Stimulated activated CD8-positive, alpha-beta memory T cell treated with anti-CD3 and anti-CD28 coated beads, Interleukin-15, amount 100 ng/mL, for 1 hour (primary cell): ENCODE measurements at places on chromosomes 13 and 19.

DNA sequence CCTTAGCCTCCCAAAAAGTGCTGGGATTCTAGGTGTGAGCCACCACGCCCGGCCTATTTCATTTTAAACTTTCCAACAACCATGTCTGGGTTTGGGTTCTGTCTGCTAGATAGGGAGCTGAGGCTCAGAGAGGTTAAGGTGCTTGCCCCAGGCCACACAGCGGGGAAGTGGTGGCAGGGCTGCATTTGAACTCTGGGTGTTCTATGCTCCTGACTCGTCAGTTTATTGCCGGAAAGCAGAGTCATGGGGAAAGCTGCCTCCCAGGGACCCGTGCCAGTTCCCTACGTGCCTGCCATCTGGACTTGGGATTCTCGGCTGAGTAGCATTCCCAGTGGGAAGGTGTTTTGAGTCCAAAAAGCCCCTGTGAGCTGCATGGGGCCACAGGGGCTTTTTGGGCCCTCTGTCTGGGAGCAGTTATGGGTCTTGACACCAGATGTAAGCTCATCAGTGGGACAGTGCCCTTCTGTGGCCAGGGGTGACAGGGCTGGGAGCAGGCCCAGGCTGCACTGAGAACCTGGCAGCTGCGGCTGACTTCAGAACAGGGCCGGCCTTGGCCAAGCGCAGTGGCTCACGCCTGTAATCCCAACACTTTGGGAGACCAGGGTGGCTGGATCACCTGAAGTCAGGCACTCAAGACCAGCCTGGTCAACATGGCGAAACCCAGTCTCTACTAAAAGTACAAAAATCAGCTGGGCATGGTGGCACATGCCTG is 10.9 kb downstream of the RFX1 start:
- DNase-seq: no peak

DNA sequence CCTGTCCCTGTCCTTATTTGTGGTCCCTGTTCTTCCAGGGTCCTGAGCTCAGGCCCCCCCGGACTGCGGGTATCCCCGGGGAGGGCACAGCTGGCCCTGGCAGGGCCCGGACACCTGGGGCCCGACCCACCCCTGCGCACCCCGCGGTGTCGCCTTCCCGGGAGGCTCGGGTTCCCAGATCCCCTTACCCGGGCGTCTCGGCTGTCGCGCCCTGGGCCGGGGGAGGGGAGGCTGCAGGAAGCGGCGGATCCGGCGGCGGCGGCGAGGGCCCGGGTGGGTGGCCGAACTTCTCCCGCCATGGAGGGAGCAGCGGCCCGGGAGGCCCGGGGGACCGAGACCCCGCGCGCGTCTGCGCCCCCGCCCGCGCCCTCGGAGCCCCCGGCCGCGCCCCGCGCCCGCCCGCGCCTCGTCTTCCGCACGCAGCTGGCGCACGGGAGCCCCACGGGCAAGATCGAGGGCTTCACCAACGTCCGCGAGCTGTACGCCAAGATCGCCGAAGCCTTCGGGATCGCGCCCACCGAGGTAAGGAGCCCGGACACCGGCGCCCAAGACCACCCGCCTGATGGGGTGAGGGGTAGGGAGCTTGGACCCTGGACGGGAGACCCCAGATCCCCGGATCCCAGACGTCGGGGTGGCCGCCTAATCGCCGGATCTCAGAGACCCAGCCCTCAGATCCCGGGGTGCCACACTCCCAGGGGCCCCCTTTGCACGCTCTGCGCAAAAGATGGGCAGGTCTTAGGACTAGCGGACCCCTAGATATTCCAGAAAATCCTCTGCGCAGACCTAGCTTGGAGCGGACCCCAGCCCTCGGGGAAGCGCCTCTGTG is at the start of gene GIPC3:
TSS of gene GIPC3 (plus strand) at position 178 of the 826 bp plus-strand sequence. CDS start at position 298, 120 bp downstream.
- DNase-seq: no peak

DNA sequence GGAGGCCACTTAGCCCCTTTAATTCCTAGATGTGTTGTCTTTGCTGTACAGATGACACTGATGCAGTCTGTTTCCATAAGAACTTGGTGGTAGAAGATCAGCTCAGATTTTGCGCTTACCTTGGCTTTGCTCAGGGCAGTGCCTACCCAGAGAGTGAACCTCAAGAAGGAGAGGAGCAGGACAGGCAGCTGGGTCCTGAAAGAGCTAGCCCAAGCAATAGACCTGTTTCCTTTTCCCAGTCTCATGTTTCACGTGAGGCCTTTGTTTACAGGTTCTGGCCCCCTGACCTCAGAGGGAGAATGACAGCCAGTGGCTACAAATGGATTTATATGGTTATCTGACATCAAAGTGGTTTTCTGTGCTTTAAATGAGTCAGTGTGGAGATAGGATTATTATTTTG is 40.1 kb downstream of the METTL21C start:
- no peak for DNase-seq

GRCh38 chr13:113083402-113084061 is 22.1 kb upstream of the F7 start:
- DNase-seq: no peak

DNA sequence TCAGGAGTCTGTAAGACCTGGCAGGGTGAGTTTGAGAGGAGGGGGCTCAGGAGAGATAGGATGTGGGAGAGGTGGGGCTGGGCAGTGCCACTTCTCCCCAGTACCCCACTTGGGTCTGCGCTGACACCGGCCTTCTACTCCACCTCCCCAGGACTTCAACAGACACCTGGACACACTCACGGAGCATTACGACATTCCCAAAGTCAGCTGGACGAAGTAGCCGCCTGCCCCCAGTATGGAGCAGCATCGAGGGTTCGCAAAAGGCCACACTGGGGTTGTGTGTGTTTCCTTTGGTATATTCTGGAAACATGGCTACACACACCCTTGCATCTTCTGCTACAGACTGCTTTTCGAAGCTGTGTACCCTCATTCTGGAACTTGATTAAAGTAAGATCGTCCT is 5.5 kb downstream of the FAM32A start:
- DNase-seq: no peak

GRCh38 chr13:19567820-19568534 is 6.6 kb upstream of the TPTE2 start:
- no peak for DNase-seq

GRCh38 chr19:55552206-55552605 is 6.9 kb upstream of the SBK3 start:
- no peak for DNase-seq

DNA sequence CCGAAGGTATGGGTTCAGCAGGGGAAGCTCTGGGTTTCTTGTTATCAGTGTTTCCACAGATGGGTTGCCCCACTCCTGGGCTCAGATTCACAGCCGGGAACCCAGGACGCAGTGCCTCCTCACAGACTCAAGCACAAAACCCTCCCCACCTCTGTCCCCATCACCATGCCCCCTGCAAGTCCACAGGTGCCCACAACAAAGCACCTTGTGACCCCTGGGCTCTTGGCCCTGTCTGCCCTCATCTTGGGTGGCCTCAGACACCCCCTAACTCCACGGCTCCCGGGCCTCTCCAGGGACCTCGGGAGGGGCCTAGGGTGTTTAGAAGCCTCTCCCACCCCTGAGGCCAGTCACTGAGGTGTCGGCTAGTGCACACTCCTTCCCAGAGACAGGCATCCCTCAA is 231.7 kb downstream of the TUBA3C start:
- no peak for DNase-seq

- DNase-seq: no peak
These were observed 5.1 kb downstream of the CD37 start for GRCh38 chr19:49340069-49340864.

GRCh38 chr19:8149261-8150094 is at the start of gene FBN3:
Gene FBN3 (minus strand): TSS chr19:8149592. CDS start chr19:8147480, 2,112 bp downstream.
- no peak for DNase-seq

DNA sequence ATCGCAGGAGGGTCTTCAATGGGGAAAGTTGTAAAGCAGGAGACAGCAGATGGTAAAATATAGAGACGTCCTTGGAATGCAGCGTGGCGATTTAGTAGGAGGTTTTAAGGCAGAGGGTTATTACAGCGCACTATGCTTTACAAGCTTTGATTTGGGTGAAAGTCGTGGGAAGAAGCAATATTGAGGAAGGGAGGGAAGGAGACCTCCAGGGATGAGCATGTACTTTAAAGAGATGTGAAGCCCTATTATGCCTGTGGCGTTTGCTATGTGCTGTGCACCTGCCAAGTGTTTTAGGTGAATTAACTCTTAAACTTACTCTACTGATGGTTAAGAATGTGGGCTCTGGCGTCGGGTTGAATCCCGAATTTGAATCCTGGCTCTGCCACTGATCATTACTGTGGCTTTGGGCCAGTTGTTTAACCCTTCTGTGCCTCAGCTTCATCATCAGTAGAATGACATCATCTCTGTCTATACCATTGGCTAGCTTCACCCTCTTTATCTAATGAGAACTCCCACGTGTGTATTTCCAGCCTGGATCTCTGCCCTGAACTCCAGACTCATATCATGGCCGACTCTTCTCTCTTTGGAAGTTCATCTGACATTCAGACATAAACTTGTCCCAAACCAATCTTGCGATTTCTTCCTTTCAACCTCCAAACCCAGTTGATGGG is 583 bp downstream of the CCDC61 start:
- no peak for DNase-seq

DNA sequence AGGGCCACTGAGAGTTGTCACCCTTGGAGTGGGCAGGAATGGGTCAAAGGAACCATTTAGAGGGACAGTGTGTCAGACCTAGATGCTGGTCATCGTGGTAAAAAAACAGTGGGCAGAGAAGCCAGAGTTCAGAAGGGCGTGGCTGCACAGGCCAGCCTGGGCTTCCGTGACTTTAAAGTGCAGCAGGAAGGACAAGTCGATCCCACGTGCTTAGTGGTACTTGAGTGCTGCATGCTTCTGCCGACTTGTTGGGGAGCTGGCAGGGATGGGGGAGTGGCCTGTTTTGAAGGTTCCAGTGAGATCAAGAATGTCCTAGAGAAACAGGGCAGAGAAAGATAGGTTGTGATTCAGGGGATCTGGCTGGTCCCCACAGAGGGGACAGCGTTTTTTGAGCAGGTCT is 17.0 kb downstream of the LYL1 start:
- no peak for DNase-seq

DNA sequence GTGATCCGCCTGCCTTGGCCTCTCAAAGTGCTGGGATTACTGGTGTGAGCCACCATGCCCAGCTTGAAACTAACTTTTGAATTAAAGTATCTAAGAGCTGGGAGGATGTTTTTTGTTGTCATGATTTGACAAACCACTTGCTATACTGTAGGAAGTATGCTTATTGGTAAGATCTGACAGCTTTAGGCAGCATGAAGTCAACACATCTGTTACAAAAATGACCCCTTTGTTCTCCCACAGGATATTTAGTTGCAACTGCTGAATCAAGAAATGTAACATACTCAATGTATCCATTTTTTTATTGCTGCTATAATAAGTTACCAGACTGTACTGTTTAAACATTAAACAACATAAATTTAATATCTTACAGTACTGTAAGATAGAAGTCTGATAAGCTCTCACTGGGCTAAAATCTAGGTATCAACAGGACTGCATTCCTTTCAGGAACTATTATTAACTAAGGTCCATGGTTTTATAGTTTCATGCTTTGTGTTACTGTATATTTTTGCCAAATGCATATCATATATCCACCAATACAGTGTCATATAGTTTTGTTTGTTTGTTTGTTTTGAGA is 22.8 kb upstream of the LRP3 start:
- DNase-seq: no peak

- DNase-seq: no peak
These were observed at the start of gene ZNF98 for GRCh38 chr19:22422211-22422610. Gene ZNF98 (minus strand): TSS chr19:22422346. CDS start chr19:22422224, 122 bp downstream.

DNA sequence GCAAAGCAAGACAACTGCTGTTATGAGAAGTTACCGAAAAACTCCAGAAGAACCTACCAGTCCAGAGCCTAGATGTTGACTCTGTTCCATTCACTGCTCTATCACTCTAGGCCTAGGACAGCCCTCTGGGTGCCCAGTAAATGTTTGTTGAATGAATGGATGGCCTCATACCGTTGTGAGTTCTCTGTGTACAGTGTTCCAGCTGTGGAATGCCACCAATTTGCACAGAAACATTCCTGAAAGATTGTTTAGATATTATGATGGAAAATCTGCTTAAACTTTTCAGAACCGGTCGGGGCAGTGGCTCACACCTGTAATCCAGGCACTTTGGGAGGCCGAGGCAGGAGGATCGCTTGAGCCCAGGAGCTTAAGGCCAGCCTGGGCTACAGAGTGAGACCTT is 1.3 kb upstream of the FBL start:
- DNase-seq: no peak

- DNase-seq: no peak
These were observed 24.2 kb downstream of the GADD45B start for GRCh38 chr19:2500156-2500555.

DNA sequence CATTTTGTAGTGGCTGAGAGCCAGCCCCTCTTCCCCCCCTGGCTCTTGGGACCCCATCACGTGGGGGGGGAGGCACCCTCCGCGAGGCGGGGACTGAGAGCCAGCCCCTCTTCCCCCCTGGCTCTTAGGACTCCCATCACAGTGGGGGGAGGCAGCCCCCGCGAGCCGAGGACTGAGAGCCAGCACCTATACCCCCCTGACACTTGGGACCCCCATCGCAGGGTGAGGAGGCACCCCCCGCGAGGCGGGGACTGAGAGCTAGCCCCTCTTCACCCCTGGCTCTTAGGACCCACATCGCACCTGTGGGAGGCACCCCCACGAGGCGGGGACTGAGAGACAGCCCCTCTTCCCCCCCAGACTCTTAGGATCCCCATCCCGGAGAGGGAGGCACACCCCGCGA is 2426.5 kb upstream of the PCDH20 start:
- no peak for DNase-seq

GRCh38 chr13:67355812-67356476 is 125.8 kb upstream of the PCDH9 start:
- no peak for DNase-seq

DNA sequence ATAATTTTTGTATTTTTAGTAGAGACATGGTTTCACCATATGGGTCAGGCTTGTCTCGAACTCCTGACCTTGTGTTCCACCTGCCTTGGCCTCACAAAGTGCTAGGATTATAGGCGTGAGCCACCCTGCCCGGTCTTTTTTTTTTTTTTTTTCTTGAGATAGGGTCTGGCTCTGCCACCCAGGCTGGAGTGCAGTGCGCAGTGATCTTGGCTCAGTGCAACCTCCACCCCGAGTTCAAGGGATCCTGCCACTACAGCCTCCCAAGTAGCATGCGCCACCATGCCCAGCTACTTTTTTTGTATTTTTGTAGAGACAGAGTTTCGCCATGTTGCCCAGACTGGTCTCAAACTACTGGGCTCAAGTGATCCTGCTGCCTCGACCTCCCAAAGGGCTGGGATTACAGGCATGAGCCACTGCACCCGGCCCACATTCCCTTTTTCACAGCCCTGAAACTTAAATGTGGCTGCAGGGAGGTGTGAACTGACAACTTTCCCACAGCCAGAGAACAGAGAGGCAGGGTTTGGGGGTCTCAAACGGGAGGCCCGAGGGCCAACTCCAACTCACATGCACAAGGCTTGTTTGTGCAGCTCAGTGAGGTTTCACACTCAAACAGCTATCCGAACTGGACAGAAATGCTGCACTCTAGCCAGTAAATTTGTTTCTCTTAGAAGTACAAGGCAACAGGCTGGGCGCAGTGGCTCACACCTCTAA is 4.4 kb upstream of the S1PR5 start:
- DNase-seq: no peak

GRCh38 chr13:31987535-31988170 is 43.9 kb upstream of the FRY start:
- no peak for DNase-seq

- DNase-seq: no peak
These were observed 15.0 kb upstream of the SLC35E1 start for GRCh38 chr19:16586991-16587832.
